ENCODE measurements at places on chromosomes 12 and 14. TPM values are rescaled to one million over a fixed set of nuclear protein-coding genes. Genes with fewer than 3 reads are reported as not detected.

DNA sequence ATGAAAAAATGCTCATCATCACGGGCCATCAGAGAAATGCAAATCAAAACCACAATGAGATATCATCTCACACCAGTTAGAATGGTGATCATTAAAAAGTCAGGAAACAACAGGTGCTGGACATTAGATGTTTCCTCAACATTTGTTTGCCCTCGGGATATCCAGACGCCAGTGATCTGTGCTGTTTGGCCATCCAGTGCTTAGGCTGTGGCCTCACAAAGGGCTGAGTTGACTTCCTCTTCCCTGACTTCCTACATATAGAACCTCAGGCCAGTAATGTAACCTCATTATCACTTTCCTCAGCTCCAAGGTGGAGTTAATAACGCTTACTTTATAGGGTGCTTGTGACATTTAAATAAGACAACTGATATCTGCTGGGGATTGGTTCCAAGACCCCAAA, 51.8 kb downstream of the SLC15A5 start:
- DNase-seq = no peak

GRCh38 chr14:53908416-53908815, 48.2 kb downstream of the BMP4 start:
- no peak for DNase-seq

GRCh38 chr14:53432378-53432802, 279.3 kb upstream of the DDHD1 start:
- DNase-seq = no peak

GRCh38 chr12:16344269-16344668, 3.2 kb upstream of the MGST1 start:
- no peak for DNase-seq

DNA sequence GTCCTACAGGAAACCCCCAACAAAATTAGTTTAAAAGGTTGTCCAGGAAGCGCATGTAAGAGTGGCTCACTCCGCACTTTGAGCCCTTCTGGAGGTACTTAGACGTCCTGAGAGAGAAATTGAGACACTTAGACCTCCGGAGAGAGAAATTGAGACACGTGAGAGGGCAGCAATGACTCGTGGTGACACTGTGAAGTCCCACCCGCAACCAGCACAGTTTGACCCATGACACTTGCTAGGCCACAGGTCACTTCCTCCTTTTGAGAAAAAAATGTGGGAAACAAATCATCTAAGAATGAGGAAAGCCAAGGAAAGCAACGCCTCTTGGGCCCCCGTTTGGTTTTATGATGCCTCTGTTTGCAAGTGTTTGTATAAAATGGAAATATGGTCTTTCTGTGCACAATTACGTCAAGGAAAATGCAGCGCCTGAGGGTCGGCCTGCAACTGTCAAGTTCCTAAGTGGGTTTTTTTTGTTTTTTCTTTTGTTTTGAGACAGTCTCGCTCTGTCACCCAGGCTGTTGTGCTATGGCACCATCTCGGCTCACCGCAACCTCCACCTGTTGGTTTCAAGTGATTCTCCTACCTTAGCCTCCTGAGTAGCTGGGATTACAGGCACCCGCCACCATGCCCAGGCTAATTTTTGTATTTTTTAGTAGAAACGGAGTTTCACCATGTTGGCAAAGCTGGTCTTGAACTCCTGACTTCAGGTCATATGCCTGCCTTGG, 13.6 kb upstream of the CDCA4 start:
- no peak for DNase-seq

DNA sequence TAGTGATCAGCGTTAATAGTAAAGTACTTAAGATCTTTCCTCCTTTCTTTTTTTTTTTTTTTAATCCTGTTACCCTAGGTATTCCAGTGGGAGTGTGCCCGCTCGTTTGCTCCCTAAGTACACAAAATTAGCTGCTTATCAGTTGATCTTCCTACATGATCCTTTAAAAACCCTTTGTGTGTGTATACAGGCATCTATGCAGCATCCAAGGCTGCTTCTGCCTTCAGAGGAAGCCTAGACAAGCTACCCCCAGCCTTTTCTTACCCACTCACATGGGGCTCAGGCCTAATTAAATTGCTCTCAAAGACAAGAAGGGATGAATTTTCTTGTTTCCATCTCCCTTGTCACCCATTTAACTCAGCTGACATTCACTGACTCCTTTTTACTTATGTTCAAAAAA, 343.4 kb upstream of the LMO3 start:
- DNase-seq = no peak

DNA sequence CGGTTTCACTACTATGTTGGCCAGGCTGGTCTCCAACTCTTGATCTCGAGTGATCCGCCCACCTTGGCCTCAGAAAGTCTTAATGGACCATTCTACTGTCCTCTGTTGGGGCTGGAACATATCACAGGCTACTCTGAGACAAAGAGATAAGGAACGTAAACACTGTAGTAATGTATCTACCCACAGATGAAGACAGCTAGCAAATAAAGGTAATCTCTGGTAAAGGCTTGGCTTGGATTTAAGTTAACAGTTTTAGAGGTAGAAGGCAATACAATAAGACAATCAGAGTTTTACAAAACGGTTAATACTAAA, 44.6 kb upstream of the ISM2 start:
- DNase-seq = no peak

- DNase-seq = no peak
Observed at GRCh38 chr12:47317175-47317915, 237.6 kb upstream of the AMIGO2 start.

DNA sequence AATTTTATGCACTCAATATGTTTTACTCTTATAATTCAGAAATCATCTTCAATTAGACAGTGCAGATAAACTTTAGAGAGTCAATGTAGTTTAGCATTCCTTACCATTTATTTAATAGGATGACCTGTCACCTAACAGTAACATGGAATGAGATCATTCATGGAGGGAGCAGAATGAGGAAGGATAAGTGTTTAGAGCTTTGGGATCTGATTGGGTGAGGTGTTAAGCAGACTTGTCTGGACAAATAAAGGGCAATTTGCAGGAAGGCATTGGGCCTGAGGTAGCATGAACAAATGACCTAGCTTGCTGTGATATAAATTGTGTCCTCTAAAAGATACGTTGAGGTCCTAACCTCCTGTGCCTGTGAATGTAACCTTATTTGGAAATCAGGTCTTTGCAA, 187.4 kb downstream of the C12orf42 start:
- no peak for DNase-seq

- no peak for DNase-seq
Observed at GRCh38 chr12:33690562-33690961, 250.9 kb upstream of the SYT10 start.

DNA sequence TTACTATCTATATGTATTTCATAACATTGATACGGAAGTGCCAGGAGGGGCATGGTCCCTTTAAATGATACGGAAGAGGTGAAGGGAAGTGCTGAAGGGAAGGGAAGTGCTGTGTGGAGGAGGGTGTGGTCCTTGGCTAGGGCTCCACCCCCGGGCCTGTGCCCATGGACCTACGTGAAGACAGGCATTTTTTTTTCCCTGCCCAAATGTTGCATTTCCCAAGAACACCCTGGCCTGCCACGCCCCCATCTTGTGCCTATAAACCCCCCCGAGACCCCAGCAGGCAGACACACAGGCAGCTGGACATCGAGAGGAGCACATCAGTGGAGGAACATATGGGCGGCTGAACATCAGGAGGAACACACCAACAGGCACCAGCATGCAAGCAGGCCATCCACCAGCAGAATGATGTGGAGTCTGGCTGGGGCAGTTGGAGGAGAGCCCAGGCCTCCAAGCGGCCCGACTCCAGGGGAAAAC, 134.1 kb downstream of the SLC41A2 start:
- DNase-seq = no peak

DNA sequence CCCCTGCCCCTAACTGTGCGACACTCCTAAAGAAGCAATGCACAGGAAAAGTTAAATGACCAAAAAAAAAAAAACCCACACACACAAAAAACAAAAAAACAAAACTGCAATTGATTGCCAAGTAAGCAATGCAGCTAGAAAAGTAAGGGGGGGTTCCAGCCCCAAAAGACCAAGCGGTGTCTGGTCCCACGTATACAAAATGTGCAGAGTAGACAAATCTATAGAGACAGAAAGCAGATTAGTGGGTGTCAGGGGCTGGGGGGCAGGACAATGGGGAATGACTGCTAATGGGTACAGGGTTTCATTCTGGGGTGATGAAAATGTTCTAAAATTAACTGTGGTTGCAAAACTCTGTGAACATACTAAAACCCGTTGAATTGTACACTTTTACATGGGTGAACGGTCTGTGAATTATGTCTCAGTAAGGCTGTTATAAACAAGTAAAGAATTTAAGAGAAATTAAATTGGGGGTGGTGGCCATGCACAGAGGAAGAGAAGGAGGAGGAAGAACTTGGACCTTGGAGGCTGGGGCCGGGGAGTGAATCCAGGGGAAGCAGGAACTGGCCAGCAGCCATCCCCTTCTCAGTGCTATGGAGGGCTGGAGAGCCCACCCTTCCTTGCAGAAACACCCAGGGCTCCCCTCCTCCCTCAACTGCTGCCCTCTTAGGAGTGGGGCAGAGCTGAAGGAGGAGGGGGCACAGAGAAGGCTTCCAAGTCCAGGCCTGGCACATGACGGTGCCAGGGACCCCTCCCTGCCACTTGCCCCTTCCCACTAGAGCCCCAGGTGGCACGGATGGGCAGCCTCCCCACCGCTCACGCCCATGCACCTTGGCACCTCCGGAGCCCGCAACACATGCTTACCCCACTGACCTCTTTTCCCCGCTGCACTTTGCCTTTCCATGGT, 45.4 kb downstream of the KDM2B start:
- no peak for DNase-seq

- no peak for DNase-seq
Observed at GRCh38 chr12:57462912-57463253, 3.3 kb downstream of the GLI1 start.

DNA sequence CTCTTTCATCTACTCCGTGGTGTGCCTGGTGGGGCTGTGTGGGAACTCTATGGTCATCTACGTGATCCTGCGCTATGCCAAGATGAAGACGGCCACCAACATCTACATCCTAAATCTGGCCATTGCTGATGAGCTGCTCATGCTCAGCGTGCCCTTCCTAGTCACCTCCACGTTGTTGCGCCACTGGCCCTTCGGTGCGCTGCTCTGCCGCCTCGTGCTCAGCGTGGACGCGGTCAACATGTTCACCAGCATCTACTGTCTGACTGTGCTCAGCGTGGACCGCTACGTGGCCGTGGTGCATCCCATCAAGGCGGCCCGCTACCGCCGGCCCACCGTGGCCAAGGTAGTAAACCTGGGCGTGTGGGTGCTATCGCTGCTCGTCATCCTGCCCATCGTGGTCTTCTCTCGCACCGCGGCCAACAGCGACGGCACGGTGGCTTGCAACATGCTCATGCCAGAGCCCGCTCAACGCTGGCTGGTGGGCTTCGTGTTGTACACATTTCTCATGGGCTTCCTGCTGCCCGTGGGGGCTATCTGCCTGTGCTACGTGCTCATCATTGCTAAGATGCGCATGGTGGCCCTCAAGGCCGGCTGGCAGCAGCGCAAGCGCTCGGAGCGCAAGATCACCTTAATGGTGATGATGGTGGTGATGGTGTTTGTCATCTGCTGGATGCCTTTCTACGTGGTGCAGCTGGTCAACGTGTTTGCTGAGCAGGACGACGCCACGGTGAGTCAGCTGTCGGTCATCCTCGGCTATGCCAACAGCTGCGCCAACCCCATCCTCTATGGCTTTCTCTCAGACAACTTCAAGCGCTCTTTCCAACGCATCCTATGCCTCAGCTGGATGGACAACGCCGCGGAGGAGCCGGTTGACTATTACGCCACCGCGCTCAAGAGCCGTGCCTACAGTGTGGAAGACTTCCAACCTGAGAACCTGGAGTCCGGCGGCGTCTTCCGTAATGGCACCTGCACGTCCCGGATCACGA, 2.2 kb downstream of the SSTR1 start:
- DNase-seq = no peak

KRT2 gene
- not detected for total RNA-seq

WSCD2 gene
- 2.9 TPM for total RNA-seq

SSPN gene
- 4.1 TPM for total RNA-seq

KLHL33 gene
- under 0.01 TPM for total RNA-seq

All from frontal cortex (tissue), 4 donors.